ENCODE measurements at places on chromosomes 5 and 9. TPM values are rescaled to one million over a fixed set of nuclear protein-coding genes. Genes with fewer than 3 reads are reported as not detected.

DNA sequence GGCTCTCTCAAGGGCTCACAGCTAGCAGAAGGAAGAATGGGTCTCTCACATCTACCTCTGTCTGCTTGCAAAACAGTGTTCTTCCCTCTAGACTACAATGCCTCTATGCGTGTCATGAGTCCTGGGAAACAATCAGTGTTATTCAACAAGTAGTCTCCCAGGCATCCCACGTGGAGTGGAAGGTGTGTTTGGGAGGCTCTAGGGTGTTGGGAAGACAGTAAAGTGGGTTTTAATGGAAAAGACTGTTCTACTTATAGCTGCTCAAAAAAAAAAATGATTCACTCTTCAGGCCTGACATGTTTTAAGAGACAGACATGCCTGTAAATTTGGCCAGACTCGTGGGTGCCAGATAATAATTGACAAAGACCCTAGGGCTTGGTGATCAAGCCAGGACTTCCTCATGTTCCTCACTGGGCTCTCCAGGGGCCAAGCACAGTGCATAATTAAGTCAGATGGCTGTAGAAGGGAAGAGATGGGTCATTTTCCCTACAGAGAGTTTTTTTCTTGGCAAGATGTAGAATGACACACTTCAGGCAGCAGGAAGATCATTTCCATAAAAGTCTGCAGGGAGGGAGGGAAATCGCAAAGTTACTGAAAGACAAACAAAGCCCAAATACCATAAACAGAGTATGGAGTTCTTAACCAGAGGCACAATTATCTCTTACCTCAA is 246.4 kb downstream of the ACTL7B start:
- no peak for DNase-seq

GRCh38 chr5:78953092-78953800 is 31.9 kb downstream of the ARSB start:
- no peak for DNase-seq

DNA sequence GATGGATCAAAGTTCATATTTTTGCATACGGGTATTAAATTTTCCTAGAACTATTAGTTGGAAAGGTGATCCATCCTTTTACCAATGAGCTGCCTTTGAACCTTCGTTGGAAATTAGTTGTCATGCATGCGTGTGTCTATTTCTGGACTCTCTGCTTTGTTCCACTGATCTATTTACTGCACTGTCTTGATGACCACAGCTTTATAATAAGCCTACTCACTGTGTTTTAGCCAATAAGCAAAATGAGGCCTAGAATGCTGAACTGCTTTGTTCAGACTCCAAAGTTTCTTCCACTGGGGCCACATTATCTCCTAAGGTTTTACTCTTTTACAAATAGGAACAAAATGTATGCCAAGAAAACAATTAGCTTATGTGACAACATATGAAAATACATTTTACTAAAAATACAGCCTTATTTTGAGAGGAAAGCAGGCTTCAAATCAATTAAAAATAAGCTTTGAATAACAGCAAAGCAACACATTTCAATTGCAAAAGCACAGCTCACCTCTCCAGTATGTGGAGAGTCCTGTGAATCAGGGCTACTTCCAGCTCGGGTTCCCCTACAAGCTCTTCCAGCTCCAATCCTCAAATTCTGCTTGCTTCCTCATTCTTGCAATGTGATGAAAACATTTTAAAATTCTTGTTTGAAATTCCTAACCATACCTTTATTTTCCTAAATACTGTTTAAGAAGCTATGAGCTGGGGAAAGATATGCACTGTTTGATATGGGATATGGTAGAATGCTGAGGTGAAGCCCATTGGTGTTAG is 72.0 kb downstream of the RETREG1 start:
- DNase-seq: no peak

- no peak for DNase-seq
Measured at GRCh38 chr9:85172001-85172978, 502.8 kb downstream of the NTRK2 start.

GRCh38 chr5:171975877-171976667 is 30.4 kb downstream of the FBXW11 start:
- no peak for DNase-seq

GRCh38 chr5:145937432-145938250 is 1.3 kb downstream of the SH3RF2 start:
- no peak for DNase-seq

Gene PCDHB7
- total RNA-seq: 0.44 TPM

Gene SMIM3
- 3.3 TPM for total RNA-seq
